ENCODE measurements at places on chromosomes 4 and X. TPM values are rescaled to one million over a fixed set of nuclear protein-coding genes. Genes with fewer than 3 reads are reported as not detected.

The ELF2 gene
- total RNA-seq, result 51.0 TPM

The LRIT3 gene
- total RNA-seq, result 0.13 TPM

DNA sequence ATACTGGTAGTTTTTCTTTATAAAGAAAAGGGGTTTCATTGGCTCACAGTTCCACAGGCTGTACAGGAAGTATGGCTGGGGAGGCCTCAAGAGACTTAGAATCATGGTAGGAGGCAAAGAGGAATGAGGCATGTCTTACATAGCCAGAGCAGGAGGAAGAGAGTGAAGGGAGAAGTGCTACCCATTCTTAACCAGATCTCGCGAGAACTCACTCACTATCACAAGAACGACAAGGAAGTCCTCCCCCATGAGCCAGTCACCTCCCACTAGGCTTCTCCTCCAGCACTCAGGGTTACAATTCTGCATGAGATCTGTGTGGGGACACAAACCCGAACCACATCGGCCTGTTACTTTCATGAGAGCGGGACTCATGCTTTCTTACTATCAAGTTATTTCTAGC lies 240.5 kb downstream of the TENM3 start:
- no peaks in the 10 kb centered on the region for H3K36me3 ChIP-seq
- H3K4me1 ChIP-seq, result no peaks in the 10 kb centered on the region
- DNase-seq, result no peak

GRCh38 chr4:141706445-141706844 lies 70.1 kb downstream of the IL15 start:
- no peak for DNase-seq
- H3K27me3 ChIP-seq, result no peaks in the 10 kb centered on the region
- peaks cover 13% of the 10 kb centered on the region for H3K36me3 ChIP-seq
- no peaks in the 10 kb centered on the region for H3K4me1 ChIP-seq
- H3K4me3 ChIP-seq, result no peak overlapping the region
- no peak overlapping the region for H3K27ac ChIP-seq

GRCh38 chr4:169229571-169230028 lies 41.2 kb downstream of the SH3RF1 start:
- peak overlapping the region; percentile 65 for H3K27ac ChIP-seq
- no peak overlapping the region for H3K4me3 ChIP-seq
- peaks cover 2% of the 10 kb centered on the region for H3K36me3 ChIP-seq
- no peaks in the 10 kb centered on the region for H3K27me3 ChIP-seq
- no peak for DNase-seq

DNA sequence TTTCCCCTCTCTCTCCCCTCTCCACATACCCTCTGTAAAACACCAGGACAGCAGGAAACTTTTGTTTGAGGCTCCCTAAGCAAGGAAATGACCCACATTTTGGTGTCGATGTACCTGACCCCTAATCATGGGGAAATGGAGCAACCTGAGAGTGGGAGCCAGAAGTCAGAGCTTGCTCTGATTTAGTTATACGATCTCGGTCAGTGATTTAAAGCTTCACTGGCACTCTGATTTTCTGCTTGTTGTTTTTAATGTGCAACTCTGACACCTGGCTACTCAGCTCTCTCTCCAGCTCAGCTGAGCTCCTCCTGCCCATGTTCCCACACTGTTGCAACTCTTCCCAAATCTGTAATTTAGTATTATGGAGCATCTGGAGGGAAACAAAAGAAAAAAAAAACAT lies 408.6 kb downstream of the ADAM29 start:
- no peak overlapping the region for H3K4me3 ChIP-seq
- no peaks in the 10 kb centered on the region for H3K27me3 ChIP-seq
- no peaks in the 10 kb centered on the region for H3K36me3 ChIP-seq
- H3K27ac ChIP-seq, result no peak overlapping the region

DNA sequence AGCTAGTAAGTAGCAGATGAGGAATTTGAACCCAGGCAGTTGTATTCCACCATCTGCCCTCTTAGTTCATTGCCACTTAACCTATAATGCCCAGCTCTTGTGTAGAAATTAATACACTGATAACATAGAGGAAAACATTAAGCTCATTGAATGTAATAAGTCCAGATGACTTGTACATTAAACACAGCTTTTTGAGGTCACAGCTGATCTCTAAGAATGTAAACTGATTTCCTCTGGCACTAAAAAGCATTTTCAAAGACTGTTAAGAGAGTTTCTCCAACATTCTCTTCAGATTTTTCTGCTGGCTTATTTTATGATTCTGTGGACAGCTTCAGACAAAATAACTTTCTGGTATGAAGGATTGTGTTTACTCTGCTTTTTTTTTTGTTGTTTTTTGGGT lies 42.7 kb downstream of the HPRT1 start:
- H3K36me3 ChIP-seq, result peaks cover 6% of the 10 kb centered on the region
- H3K27me3 ChIP-seq, result peaks cover 2% of the 10 kb centered on the region
- no peaks in the 10 kb centered on the region for H3K4me1 ChIP-seq
- DNase-seq, result no peak
- no peak overlapping the region for H3K4me3 ChIP-seq

GRCh38 chr4:74624351-74625151 lies 169.8 kb downstream of the BTC start:
- peak overlapping the region; percentile 88 for H3K27ac ChIP-seq
- H3K4me3 ChIP-seq, result no peak overlapping the region
- H3K4me1 ChIP-seq, result peaks cover 34% of the 10 kb centered on the region
- no peak for DNase-seq
- no peaks in the 10 kb centered on the region for H3K36me3 ChIP-seq
- peaks cover 4% of the 10 kb centered on the region for H3K27me3 ChIP-seq

The F8 gene
- 1.9 TPM for total RNA-seq

GRCh38 chr4:159780196-159780922 lies 677.5 kb downstream of the RAPGEF2 start:
- no peaks in the 10 kb centered on the region for H3K36me3 ChIP-seq
- no peak overlapping the region for H3K27ac ChIP-seq
- H3K27me3 ChIP-seq, result no peaks in the 10 kb centered on the region
- no peak overlapping the region for H3K4me3 ChIP-seq
- no peak for DNase-seq

- no peak overlapping the region for H3K4me3 ChIP-seq
- peaks cover 9% of the 10 kb centered on the region for H3K36me3 ChIP-seq
- peaks cover 2% of the 10 kb centered on the region for H3K4me1 ChIP-seq
- no peaks in the 10 kb centered on the region for H3K27me3 ChIP-seq
- no peak for DNase-seq
- no peak overlapping the region for H3K27ac ChIP-seq
Observed at GRCh38 chrX:2242326-2242725, 258.4 kb downstream of the DHRSX start.

The NAP1L3 gene
- 14.3 TPM for total RNA-seq

DNA sequence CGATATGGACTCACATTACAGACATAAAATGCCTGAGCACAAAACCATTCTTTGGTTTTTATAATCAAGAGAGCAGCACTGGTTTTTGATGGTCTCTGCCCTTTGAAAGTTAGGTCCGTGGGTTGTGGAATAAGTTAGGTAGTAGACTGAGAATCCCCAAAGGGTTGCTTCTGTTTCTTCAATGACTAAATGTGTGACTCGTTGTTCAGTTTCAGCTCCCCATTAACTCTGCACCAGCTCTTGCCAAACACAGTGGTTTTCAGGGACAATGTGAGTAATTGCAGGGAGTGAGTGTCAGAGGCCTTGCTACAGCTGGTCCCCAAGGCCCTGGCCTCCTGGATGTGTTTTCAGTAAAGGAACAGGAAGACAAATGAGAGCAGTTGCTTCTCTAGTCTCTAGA lies 24.8 kb downstream of the SMIM20 start:
- peaks cover 15% of the 10 kb centered on the region for H3K4me1 ChIP-seq
- DNase-seq, result no peak
- peak overlapping the region; percentile 24 for H3K27ac ChIP-seq
- no peaks in the 10 kb centered on the region for H3K36me3 ChIP-seq
- H3K4me3 ChIP-seq, result no peak overlapping the region

- H3K36me3 ChIP-seq, result no peaks in the 10 kb centered on the region
- no peak overlapping the region for H3K27ac ChIP-seq
Observed at GRCh38 chr4:16026160-16026761, 57.6 kb downstream of the PROM1 start.

The GASK1B gene
- 11.8 TPM for total RNA-seq

- H3K36me3 ChIP-seq, result no peaks in the 10 kb centered on the region
- H3K27me3 ChIP-seq, result no peaks in the 10 kb centered on the region
- H3K4me3 ChIP-seq, result no peak overlapping the region
Observed at GRCh38 chr4:73684097-73684496, 56.3 kb upstream of the CXCL8 start.

GRCh38 chr4:139299536-139299935 lies 1.8 kb upstream of the NAA15 start:
- H3K4me1 ChIP-seq, result peaks cover 43% of the 10 kb centered on the region
- DNase-seq, result no peak
- peak overlapping the region; percentile 99 for H3K27ac ChIP-seq

GRCh38 chr4:154305616-154306015 lies 186.0 kb downstream of the DCHS2 start:
- H3K4me1 ChIP-seq, result peaks cover 6% of the 10 kb centered on the region
- H3K36me3 ChIP-seq, result no peaks in the 10 kb centered on the region
- H3K27me3 ChIP-seq, result no peaks in the 10 kb centered on the region
- DNase-seq, result no peak
- H3K4me3 ChIP-seq, result no peak overlapping the region
- no peak overlapping the region for H3K27ac ChIP-seq
